ENCODE measurements at places on chromosomes 5 and 9. TPM values are rescaled to one million over a fixed set of nuclear protein-coding genes. Genes with fewer than 3 reads are reported as not detected.

The GABBR2 gene
- total RNA-seq: not detected

The SPATA9 gene
- total RNA-seq: not detected

The AJM1 gene
- total RNA-seq: 1.2 TPM

The FBXO4 gene
- 8.0 TPM for total RNA-seq

GRCh38 chr9:90998573-90998972 is 197.0 kb downstream of the SYK start:
- DNase-seq: peak; percentile 57

- no peak for DNase-seq
Observed at GRCh38 chr5:105460721-105461120, 1898.1 kb upstream of the NUDT12 start.

GRCh38 chr5:38413696-38414095 is 142.8 kb downstream of the LIFR start:
- no peak for DNase-seq

DNA sequence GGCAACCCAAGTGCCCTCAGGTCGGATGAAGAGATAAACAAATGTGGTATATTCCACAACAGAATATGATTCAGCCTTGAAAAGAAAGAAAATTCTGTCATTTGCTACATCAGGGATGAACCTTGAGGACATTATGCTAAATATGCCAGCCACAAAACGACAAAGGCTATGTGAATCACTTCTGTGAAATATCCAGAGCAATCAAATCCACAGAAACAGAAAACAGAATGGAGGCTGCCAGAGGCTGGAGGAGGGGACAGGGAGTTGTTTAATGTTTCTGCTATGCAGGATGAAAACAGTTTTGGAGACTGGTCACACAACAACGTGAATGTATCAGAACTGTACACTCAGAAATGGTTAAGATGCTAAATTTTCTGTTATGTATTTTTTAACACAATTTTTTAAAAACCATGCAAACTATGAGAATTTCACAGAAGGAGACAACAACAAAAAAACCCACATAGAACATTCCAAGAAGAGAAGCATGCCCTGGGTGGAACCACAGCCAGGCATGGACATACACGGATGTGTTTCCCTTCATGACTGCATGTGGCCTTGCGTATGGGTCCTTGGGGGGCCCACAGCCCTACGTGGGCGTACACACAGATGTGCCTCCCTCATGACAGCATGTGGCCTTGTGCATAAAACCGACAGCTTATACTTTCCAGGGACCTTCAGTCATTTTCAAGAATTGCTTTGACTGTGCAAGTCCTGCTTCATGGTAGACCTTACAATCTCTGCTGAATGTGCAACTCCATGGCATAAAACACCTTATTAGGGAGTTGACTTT is 146.7 kb downstream of the ROR2 start:
- no peak for DNase-seq

DNA sequence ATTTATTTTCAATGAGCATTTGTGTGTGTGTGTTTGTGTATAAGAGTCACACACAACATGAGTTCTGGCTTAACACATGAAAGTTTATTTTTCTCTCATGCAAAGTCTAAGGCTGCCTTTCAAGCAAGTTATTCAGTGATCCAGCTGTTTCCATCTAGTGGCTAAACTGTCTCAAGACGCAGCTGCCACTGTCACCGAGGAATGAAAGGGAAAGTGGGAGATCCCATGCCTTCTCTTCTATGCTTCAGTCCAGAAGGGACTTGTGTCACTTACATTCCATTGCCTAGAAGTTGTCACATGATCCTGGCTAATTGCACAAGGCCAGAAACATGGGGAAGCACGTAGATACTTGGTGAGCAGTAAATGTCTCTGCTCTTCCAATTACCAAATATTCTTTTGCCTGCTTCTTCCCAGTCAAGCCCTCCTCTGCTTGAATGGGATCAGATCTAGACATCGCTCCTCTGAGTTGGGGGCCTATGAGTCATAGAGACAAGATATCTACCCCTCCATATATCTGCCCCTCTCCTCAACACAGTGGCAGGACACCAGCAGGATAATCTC is 30.4 kb upstream of the SLIT3 start:
- DNase-seq: no peak

DNA sequence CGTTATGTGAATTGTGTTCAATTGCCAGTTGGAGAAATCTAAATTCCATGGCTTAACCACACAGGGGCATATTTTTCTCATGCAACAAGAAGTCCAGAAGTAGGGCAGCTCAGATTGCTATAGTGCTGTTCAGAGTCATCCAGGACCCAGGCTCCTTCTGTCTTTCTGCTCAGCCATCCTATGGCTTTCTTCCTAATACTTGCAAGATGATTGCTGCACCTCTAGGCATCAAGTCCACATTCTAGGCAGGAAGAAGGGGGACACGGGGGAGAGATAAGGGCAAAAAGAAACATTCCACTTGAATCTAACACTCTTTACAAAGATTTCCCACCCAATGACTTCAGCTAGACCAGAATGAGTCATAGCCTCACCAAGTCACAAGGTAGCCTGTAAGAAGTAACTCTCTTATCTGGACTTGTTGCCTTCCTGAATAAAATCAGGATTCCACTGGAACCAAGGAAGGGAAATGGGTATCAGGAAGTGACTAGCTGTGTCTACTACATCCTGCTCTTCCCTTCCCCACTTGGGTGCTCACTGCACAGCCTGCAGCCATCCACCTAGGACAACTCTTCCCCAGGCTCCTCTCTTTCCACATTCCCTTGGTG is 5.3 kb downstream of the ERAP2 start:
- DNase-seq: peak; percentile 69

DNA sequence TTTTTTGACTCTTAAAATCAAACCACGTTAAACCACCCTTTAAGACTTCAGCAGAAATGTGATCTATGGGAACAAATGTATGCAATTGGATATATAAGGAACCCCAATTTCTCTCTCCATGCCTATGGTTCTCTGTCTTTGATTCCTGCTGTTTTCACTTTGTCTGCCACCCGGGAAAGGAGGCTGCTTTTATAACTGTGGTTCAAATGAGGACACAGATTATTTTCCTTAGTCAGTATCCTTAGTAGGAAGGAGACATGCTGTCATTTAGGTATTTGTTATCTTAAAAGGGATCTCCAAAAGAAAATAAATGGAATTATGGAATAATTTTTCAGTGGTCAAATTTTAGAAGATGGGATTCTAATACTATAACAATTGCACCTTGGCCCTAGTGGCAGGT is 176.1 kb upstream of the NREP start:
- no peak for DNase-seq

DNA sequence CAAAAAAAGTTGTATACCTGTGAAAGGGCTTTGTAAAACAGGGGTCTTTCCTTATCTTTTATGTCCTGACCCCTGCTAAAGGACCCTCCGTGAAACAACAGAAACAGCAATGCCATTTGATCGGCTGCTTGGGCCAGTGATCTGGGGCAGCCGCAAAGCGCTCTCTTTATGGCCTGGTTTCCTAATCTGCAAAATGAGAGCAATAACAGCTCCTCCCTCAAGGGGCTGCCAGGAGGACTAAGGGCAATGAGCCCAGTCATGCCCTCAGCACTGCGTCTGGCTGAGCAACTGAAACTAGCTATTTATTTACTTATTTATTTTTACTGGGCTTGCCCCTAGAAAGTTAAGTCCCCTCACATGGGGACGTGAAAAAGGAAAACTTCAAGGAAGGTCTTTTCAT is 18.3 kb downstream of the CMBL start:
- DNase-seq: no peak

- DNase-seq: no peak
Observed at GRCh38 chr9:21995666-21996398, 1.2 kb downstream of the CDKN2B-AS1 start.

DNA sequence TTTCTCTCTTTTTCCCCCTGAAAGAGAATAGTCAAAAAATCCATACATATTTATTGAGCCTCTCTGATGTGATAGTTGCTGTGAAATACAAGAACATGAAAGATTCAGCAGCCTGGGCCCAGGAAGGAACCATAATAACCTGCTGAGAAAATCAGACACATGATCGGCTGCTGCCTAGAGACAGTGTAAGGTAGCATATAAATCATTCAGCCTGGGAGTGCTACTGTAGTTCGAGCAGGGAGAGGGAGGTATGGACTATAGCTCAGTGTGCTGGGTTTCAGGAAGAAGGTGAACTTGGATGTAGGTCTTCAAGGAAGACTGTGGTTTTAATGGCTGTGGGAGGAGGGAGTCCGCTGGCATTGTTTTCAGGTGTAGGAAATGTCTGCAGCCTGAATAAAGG is 469.1 kb downstream of the RAB3C start:
- DNase-seq: no peak

GRCh38 chr9:136686794-136687711 is at the start of gene AGPAT2:
AGPAT2 (minus strand) TSS chr9:136687457; CDS start chr9:136687357, 100 bp downstream.
- peak; percentile 51 for DNase-seq

DNA sequence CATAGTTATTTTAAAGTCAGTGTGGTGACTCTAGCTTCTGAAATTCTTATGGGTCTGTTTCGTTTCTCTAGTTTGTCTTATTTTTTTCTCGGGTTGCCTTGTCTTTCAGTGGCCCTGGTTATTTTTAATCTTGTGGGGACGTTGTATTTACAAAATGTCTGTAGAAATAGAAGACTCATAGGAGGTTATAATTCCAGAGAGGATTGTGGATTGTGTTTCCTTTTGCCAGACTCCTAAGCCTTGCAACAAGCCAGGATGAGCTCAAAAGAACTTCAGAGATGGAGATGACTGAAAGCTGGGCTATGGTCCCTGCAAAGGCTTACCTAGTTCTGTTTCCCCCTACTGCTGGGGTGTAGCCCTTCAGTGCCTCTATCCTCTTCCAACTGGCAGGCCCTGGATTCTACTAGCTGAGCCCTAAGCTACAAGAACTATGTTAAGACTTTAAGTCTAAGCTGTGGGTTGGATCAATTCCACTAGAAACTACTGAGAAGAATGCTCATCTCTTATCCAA is 32.2 kb upstream of the LECT2 start:
- no peak for DNase-seq

DNA sequence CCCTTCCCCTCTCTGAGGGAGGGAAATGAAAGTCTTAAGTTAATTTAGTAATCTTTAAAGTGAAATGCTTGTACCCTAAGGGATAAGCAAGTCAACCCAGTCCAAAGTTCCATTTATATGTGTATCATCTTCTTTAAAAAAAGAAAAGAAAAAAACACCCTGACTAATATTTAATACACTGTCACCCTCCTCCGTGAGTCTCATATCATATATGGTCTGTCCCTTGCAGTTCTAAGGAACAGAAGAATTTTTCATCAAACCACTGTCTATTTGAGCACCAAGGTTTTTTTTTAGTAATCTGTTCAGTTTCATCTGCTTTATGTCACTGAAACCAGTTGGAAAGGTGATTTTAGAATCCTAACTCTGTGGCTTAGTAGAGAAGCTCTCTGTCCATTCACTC is 15.2 kb downstream of the TNIP1 start:
- no peak for DNase-seq

Measured in mammary epithelial cell (primary cell).